T-cell (primary cell): ENCODE measurements at places on chromosomes 16 and 17. TPM values are rescaled to one million over a fixed set of nuclear protein-coding genes. Genes with fewer than 3 reads are reported as not detected.

DNA sequence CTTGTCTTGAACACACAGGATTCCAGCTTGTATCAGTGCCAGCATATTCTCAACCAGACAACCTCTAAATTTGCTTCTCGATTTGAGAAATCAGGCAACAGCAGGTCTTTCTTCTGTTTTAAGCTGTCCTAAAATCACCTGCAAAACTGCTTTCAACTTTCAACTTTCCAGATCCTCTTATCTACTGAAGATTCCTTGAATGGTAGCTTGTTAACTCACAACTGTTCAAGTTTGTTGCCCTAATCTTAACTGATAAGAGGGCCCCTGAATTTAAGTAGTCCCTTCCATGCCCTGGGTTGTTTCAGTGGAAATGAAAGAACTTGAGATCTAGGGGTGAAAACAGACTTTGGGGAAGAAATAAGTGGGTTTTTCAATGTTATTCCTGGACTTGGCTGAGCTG lies 57.2 kb downstream of the CHD9 start:
- no peak for DNase-seq

Gene CACNG1
- not detected for total RNA-seq

Gene TNS4
- total RNA-seq, result 0.57 TPM

GRCh38 chr17:494601-495265 lies 142.1 kb upstream of the RPH3AL start:
- DNase-seq, result no peak

DNA sequence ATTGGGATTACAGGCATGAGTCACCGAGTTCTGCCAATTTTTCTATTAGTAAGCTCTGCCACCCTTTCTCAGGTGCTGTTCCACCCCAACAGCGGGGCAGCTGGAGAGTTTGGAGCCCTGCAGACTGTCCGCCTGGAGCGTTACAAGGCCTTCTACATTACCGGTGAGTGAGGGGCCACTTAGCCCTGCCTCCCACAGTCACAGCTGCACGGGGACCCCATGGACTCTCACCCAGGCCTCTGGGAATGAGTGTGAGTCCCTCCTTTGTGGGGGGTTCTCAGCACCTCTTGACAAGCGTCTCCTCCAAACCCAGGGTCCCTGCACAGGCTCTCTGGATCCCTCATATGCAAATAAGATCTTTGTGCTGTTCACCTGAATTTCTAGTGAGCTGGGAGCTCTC lies 56.0 kb downstream of the WIPI1 start:
- DNase-seq, result no peak

Gene HOXB2
- total RNA-seq, result 21.0 TPM

DNA sequence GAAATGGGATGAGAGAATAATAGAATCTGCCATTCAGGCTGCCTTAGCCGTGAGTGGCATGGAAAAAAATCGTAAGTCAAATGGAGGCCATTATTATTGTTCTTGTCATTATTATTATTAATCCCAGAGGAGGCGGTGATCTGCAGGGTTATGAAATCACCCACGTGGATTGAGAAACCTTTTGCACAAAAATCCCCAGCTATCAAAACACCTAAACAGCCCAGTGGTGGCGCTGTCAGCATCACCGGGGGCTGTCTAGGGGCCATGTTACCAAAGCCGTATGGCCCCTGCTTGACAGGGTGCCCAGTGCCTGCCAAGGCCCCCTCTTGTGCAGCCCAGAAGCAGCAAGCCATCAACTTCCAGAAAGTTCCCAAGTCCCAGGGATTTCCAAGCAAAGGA lies 25.2 kb downstream of the CNGB1 start:
- DNase-seq, result no peak

- DNase-seq, result no peak
Measured at GRCh38 chr16:63312346-63312745, 1276.1 kb upstream of the CDH8 start.

- no peak for DNase-seq
Measured at GRCh38 chr16:19737306-19738038, 19.4 kb downstream of the IQCK start.

GRCh38 chr17:4789701-4789950 lies 862 bp downstream of the GLTPD2 start:
- DNase-seq, result no peak

- DNase-seq, result no peak
Measured at GRCh38 chr17:21464611-21465021, 88.5 kb downstream of the KCNJ12 start.

Gene TBC1D3K
- not detected for total RNA-seq

GRCh38 chr17:29633886-29634285 lies 11.2 kb upstream of the CORO6 start:
- no peak for DNase-seq

DNA sequence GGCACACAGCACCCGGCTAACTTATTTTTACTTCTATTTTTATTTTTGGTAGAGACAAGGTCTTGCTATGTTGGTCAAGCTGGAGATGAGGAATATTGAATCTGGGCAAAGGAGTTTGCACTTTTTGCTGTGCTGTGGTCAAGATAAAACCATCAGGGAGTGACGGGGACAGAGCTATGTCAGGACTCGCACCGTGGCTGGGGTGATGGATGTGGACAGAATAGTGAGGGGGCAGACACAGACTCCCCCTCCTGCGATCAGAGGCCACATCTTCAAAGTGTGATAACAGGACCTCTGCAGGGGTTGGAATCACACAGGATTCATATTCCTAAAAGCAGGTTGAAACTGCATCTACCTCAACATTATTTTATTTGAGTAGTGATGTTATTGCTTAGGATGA lies 25.6 kb downstream of the IL21R start:
- DNase-seq, result no peak

DNA sequence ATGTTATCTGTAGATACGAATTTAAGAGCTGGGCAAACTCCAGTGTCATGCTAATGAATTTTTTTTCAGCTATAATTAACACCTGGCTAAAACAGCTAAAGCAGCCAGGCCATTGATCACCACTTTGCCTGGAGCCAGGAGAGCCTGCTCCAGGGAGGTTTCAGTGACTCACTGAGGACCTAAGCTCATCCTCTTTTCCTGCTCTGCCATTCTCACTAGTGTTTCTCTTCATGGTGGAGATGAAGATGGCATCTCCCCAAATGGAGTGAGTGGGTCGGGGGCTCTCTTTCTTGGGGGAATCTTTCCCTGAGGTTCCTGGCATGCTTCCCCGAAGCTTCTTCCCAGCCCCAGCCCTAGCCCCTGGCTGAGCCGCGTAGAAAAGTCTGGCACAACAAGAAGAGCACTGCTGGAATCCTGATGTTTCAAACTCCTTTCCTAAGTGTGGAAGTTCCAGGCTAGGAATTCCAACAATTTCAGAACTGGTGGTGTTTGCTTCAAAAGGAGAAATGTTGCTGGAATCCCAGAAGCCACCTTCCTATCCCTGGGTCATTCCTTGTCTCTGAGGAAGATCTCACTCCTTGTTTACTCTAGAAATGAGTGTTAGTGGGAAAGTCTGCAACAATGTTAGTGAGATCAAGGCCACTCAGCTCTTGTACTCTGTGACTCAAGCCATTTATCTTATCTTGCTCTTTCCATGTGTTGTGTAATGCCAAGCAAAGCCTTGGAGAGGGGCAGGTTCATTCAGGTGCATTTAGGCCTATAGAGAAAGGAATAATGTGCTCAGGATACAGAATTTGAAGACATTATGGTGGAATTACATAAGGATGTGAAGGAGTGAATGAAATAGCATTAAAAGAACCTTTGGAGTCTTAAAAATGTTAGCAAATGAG lies 26.0 kb upstream of the B4GALNT2 start:
- no peak for DNase-seq

GRCh38 chr16:30766933-30767284 lies 4.8 kb downstream of the RNF40 start:
- DNase-seq, result no peak

- DNase-seq, result no peak
Measured at GRCh38 chr17:78001612-78002011, 43.1 kb downstream of the TNRC6C start.

DNA sequence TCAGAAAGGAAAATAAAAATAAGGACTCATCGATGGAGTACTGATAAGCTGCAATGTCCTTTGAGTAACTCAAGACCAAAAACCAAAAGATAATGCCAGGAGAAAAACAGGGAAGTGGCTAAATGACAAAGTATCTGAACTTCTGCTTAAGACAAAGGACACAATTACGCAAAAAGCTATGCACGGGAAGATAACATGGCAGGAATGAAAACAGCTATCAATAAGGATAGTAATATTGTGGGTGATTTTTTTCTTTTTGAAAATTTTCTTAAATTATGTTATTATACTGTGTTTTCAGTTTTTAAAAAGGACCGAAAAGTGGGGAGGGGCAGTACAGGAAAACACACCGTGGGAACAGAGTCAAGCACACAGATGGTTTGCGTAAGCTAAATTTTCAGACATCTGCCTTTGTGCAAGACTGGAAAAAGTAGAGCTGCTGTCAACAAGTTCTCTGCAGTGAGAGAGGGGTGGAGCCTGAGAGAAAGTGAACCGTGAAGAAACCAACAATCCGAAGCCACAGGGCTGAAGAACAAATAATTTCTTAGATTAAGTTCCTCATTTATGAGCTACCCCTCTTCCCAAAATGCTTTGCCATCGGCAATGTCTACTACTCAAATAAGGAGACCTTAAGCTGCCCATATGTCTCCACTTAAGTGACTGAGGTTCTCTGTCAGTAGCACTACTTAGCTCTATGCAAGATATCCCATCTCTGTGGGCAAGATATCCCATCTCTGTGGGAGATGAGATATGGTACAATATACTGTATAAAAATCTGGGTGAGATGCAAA lies 99.9 kb upstream of the CORO6 start:
- peak; percentile 73 for DNase-seq

DNA sequence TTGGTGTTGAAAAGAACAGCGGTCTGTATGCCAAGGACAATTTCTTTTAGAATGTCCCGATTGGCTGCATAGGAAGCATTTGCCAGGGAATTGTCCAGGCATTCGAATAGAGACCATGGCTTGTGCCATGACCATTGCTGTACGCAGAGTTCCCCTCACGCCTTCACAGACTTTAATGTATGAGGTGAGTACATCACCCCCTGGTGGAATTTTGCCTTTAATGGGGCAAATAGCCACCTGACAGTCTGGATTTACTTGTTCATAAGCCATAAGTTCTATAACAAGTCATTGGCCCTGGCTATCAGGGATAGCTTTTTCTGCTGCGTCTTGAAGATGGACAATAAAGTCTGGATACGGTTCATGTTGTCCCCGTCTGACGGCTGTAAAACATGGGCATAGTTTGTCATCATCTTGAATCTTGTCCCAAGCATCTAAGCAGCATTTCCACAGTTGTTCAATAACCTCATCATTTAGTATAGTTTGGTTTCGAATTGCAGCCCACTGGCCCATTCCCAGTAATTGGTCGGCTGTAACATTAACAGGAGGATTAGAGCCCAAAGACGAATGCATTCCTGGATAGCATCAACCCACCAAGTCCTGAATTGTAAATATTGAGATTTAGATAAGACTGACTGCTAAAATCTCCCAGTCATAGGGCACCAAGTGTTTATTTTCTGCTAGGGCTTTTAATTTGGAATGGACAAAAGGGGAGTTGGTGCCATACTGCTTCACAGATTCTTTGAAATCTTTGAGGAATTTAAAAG lies 67.7 kb upstream of the ARL4D start:
- DNase-seq, result no peak

Gene ZNF19
- total RNA-seq, result 6.9 TPM

Gene KRT33B
- not detected for total RNA-seq

Gene RAI1
- total RNA-seq, result 24.5 TPM

Gene FSCN2
- 0.95 TPM for total RNA-seq

DNA sequence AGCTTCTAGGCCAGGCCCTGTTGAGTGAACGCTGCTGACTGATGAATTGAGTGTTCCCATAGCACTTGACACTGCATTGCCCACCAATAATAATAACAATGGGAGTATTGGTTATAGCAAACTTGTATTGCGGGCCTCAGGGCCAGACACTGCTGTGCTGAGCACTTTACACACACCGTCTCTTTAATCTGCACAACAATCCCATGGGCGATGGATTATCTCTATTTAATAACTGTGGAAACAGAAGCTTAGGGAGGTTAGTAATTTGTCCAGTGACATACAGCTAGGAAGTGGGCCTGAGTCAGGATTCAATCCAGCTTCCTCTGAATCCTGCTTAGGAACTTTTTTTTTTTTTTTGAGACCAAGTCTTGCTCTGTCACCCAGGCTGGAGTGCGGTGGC lies 11.2 kb downstream of the ARHGAP23 start:
- DNase-seq, result no peak

- DNase-seq, result no peak
Measured at GRCh38 chr16:47461598-47462266, 601 bp downstream of the PHKB start.

DNA sequence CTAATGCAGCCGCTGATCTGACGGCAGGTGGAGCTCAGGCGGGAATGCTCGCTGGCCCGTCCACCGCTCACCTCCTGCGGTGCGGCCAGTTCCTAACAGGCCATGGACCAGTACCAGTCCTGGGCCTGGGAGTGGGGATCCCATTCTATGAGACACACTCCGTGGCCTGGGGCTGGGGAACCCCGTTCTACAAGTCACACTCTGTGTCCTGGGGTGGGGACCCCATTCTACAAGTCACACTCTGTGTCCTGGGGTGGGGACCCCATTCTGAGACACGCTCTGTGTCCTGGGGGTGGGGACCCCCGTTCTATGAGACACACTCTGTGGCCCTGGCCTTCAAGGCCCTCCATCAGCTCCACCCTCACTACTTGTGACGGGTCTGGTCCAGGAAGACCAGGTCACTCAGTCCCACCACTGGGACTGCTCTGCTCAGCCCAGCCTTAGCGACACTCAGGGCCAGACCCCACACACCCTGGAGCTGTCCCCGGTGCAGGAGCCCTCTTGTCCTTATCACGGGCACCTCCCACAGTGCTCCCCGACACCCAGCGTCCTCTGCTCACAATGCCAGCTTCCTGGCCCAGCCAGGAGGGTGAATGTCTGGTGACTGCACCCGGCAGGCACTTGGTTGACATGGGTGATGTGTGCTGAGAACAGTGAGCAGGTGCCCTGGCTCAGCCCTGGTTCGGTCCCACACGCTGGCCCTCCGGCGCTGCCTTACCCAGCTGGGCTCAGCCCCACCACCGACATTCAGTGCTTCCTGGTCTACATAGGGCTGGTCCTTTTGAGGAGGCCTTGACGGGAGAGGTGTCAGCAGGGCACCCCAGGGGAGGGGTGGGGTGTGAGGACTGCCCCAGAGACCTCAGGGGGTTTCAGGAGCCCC lies 89.1 kb downstream of the TBC1D16 start:
- no peak for DNase-seq

Gene MEIOB
- total RNA-seq, result not detected

GRCh38 chr16:72561-73548 lies at the start of gene RHBDF1:
Gene RHBDF1 (minus strand): TSS chr16:72631. CDS start chr16:65015, 7,616 bp downstream.
- no peak for DNase-seq

GRCh38 chr17:700504-701094 lies 14.0 kb downstream of the VPS53 start:
- no peak for DNase-seq

Gene KCNJ18
- not detected for total RNA-seq

GRCh38 chr17:59561042-59561441 lies 4.4 kb upstream of the DHX40 start:
- no peak for DNase-seq

Gene TBC1D3E
- total RNA-seq, result not detected

GRCh38 chr16:30031477-30031918 lies 427 bp upstream of the TLCD3B start:
- no peak for DNase-seq
